ENCODE measurements at places on chromosomes 13 and 19.

DNA sequence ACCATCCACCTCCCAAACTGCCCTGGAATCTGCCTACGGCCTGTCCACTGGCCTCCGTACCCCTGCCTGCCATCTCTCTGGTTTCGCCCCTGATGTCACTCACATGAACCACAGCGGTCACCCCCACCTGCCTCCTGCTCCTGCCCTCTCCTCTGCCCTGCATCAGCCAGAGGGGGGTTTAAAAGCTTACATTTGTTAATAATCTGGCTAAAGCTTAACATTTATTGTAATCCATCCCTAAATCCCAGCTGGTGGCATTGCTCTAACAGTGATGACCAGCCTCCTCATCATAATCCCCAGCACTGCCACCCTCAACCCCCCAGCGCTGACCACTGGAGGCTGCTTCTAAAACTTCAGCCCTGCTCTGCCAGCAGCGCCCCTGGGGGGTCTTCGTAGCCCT is 38.9 kb downstream of the DNM2 start:
- DNase-seq = no peak

DNA sequence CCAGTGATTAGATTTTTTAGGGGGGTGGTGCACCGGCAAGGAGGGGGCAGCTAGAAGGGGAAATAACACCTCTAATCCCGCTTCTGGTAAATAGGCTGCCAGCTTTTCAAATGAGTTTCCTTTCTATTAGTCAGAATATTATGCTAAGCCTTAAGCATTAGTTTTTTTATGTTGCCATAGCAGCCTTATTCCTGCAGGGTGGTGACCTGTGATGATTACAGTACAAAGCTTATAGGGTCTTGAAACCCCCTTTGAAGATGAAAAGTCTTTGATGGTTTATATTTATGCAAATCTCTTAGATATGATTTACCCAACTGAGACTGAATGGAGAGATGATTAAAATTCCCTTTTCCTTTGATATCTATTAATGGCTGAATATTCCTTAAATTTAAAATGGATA is 109.8 kb downstream of the ZIC5 start:
- no peak for DNase-seq

GRCh38 chr13:89982407-89983095 is 1364.9 kb upstream of the MIR17HG start:
- no peak for DNase-seq

- no peak for DNase-seq
Measured at GRCh38 chr13:112062571-112063570, 4.1 kb upstream of the SOX1 start.

GRCh38 chr19:4052114-4052992 is 14.3 kb downstream of the ZBTB7A start:
- DNase-seq = peak; percentile 78

- DNase-seq = no peak
Measured at GRCh38 chr19:18996796-18997394, 36.4 kb downstream of the SUGP2 start.

DNA sequence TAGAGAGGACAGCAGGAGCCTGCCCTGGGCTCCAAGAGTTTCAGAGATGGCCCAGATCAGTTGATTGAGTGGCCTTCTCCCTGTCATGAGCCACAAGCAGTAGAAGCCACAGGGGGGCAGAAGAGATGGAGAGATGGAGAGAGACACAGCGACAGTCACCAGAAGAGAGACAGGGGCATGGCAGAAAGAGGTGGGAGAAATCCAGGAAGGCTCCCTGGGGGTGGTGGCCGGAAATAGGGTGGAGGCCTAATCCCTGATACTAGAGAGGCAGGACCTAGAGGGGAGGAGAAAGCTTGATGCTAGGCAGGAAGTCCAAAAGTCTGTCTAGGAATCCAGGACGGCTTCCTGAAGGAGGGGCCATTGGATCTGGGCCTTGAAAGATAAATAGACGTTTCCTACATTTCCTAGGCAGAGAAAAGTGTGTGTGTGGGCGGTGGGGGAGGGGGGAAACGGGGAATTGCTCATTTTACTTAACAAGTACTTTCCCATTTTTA is 9.6 kb upstream of the TPM4 start:
- DNase-seq = no peak
